ENCODE measurements at places on chromosomes 7 and 10.

DNA sequence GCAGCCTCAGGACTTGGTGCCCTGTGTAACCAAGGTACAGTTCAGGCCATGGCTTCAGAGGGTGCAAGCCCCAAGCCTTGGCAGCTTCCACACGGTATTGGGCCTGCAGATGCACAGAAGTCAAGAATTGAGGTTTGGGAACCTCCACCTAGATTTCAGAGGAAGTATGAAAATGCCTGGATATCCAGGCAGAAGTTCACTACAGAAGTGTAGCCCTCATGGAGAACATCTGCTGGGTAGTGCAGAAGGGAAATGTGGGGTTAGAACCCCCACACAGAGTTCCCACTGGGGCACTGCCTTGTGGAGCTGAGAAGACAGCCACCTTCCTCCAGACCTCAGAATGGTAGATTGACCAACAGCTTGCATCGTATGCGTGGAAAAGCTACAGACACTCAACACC lies 3.4 kb upstream of the SEM1 start:
- DNase-seq, result no peak

DNA sequence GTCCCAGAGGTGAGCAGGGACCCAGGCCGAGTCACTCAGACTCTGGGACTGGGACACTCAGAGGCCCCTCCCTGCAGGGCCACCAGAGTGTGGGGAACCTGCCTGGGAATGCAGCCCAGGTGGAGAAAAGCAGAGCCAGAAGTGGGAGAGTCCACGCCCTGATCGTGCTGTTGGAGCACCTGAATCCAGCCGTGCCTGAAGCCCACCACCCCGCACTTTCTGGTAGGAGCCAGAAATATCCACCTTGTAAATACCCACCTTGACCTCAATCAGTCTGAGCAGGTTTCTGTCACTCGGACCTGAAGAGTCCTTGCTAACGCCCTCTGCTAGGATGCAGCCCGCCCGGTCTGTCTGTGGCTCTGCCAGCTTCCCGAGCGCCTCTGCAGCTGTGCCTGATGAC lies 86.7 kb downstream of the PDGFA start:
- no peak for DNase-seq

DNA sequence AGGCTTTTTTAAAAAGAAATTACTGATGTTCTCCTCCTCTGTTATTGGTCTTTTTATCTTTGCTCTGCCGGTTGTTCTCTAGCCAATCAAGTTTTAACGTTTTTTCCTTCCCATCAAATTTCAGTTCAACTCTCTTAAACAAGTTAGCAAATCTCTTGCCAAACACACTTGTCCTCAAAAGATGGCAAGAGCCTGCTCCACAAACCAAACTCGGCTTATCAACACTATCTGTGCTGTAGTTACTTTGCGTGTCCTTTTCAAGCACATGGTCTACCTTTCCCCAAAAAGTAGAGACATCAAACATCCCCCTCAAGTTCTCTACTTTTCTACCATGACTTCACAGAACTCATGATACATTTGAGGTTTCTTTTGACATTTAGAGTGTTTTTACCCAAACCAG lies 71.3 kb downstream of the OSBPL3 start:
- no peak for DNase-seq

- DNase-seq, result no peak
Measured at GRCh38 chr7:151121380-151122170, 35.3 kb downstream of the AGAP3 start.

DNA sequence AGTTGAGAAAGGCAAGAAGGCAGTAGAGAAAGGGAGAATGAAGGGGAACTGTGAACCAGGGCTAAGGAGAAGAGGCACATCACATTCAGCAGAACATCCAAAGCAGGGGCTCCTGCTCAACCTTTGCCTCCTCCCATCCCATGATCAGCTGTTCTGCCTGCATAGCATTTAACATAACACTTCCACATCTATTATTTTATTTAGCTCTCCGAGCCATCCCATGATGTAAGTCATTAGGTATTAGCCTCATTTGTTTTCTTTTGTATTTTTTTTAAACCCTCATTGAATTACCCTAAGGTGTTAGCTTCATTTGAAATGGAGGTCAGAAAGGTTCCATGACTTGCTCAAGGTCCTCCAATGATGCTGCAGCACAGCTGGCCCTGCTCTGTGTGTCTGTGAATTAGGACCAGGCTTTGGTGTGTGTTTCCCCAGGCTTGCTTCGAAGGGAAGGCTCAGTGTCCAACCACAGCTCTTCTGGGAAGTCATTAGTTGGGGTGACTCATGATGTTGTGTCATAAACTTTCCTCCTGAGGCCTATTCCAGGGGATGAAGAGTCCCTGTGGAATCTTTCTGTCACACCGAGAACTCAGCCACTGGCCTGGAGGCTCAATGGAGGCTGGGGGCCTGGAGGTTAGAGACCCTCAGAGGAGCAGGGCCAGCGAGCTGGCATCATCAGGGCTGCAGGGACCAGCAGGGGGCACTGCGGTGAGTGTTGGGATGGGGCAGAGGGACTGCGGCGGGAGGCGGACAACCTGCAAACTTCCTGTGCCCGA lies 16.5 kb downstream of the NPFFR1 start:
- DNase-seq, result no peak

DNA sequence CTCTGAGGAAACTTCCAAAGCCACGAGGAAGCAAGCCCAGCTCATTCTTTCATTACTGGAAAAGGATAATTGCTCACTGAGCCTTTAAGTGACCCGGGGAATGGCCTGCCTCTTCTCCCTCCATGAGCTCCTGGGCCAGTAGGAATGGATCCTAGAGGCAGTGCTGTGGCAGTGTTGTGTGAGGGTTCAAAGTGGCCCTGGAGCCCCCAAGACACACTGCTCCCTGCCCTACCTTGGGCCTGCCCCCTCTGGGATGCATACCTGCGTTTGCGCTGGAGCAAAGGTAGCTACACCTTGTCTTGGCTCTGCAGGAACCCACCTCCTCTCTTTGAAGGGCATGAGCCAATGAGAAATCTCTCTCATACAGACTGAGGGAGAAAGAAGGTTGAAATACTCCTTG lies 115.8 kb upstream of the ANLN start:
- DNase-seq, result no peak

DNA sequence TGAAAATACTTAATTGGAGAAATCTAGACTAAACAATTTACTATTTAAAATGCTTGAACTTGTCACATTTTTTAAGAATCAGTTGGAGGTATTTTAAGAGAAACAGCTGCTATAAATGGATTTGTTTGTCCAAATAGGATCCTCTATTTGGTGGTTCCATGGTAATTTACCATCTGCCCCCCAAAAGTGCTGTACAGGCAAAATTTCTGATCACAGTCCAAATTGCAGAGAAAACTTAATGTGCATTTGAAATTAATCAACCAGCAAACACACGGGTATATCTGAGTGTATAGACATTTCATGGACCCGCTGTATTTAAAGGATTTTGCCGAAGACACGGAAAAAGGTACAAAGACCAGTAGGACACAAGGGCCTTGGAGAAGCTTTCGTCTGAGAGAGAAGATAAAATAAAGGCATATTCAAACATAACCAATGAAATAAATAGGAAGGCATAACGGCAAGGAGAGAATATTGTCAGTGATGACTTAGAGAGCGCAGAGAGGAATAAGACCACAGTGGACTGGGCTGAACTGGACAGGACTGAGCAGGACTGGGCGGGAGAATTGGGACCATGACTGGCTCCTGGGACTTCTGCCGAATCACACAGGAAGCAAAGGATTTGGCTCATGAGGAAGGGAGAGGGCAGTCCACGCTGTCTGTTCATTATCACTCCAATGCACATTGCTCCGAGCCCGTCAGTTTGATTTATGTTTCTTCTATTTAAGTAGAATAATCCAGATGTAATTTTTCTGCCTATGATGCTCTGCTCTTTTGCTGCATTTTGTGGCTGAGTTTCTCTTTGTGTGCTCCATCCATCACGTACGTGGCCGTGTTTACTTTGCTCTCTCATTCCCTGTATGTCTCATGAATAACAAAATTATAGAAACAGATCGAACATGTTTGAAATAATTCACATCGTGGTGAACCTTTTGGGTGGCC lies 112.8 kb downstream of the PRLHR start:
- no peak for DNase-seq

DNA sequence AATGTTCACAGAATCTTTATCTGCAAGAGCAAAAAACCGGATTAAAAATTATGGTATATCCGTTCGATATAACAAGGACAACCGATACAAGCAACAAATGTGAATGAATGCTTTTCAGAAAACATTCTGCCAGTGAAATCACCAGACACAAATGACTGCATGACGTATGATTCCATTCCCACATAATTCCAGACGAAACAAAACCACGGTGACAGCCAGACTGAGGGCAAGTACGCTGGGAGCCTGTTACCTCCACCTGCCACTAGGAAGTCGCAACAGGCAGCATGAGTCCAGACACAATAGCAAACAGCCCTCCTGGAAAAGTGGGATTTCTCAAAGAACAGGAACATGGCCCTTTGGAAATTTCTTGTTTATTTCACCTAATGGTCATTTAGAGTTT lies 41.7 kb downstream of the MAD1L1 start:
- DNase-seq, result no peak

All from right renal cortex interstitium (tissue), 3 donors.